GM23248 (cell line): ENCODE measurements at places on chromosomes 5 and 9.

GRCh38 chr9:106718936-106719335, 144.0 kb upstream of the ZNF462 start:
- DNase-seq: peak; percentile 43

- DNase-seq: no peak
These were observed 25.3 kb upstream of the LTC4S start for GRCh38 chr5:179768326-179769085.

DNA sequence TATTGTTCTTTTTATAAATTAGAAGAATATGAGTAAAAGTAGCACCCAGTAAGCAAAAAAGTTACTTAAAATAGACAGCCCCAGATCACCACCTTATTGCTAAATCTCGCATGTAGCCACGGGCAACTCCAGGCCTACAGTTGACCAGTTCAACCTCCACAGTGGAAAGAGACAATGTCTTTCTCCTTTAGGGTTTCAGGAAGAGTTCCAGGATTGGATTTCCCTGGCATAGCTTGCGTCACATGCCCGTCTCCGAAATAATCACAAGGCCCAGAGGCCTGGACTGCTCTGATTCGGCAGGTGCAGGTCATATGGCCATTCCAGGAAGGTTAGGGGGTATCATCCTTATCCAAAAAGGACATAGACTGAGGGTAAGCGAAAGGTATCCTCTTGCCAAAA, 9.9 kb upstream of the PFDN1 start:
- DNase-seq: no peak

GRCh38 chr5:1735320-1735970, 64.2 kb downstream of the MRPL36 start:
- no peak for DNase-seq

DNA sequence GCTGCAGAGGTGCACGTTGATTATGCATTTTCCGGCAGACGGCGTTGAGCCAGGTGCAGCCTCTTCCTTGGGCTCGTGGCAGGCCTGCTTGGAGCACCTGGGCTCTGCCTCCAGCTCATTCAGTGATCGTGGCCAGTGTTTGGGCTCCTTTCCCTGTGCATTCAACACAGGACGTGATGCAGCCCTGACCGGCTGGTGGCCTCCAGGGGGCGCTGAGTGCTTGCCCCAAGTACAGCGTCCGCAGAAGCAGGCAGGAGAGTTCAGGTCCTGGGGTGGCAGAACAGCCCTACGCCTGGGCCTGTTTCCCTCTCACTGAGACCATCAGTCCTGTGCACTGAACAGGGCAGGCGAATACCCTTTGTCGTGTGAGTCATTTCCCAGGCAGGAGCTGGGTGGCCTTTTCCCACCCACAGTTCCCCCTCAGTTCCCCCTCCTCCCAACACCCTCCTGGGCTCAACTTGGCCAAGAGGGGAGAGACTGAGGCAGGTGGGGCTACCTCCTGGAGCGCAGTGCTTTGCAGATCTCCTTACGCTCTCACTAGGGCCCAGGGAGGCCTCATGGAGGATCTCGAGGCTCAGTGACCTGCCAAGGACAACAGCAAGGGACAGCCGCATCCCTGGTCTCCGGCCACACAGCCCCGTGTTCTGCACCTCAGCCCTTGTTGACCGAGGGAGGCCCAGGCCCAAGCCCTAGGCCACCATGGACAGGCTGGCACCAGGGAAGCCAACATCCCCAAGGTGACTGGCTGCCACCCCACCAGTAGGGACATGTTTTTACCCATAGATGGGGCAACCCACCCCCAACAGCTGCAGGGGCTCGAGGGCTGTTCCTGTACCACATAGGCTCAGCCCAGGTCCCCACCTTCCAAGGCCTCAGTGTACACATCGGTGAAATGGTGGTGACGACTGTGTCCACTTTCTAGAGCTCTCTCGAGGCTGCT, 52.9 kb downstream of the LRSAM1 start:
- DNase-seq: peak; percentile 83
